ENCODE measurements at places on chromosomes 7 and 10. TPM values are rescaled to one million over a fixed set of nuclear protein-coding genes. Genes with fewer than 3 reads are reported as not detected.

The CABCOCO1 gene
- not detected for total RNA-seq

The NHLRC2 gene
- 38.6 TPM for total RNA-seq

DNA sequence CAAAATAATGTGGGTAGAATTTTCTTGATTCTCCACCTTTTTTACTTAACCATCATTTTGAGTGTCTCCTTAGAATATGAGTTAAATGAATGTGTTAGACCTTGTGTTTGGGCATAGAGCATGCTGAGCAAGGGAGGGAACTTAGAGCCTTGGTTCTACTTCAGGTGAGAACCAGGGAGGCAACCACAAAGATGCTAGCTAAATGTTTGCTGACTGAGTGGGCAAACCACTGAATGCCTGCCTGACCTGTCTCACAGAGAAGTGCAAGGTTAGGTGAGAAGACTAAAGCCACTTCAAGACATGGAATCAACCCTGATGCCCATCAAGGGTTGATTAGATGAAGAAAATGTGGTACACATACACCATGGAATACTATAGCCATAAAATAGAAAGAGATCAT lies 242.6 kb upstream of the ZNF32 start:
- DNase-seq, result no peak

- DNase-seq, result no peak
Measured at GRCh38 chr7:2072042-2072441, 160.7 kb downstream of the MAD1L1 start.

DNA sequence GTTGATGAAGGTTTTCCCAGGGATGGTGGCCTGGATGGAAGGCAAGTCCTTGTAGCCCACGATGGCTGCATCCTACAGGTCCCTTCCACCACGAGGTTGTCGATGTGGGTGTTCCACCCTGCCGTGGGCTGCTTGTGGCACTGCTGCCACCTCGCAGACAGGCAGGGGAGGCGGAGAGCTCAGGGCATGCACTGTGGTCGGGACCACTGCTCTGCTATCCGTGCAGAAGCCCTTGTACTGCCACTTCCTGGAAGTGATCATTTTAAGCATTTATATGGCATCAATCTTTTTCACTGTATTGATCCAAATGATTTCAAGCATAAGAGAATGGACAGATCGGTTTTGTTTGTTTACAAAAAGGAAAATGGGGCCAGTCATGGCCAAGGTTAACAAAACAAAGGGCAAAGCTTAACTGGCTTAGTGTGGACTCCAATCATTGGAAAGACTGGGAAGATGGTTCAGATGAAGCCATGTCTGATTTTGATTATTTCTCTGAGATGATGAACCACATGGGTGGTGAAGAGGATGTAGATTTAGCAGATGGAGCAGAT lies 8.2 kb upstream of the CYP17A1 start:
- DNase-seq, result no peak
